ENCODE measurements at places on chromosomes 4 and X.

- DNase-seq, result no peak
Observed at GRCh38 chr4:107299646-107300045, 263.5 kb upstream of the DKK2 start.

- no peak for DNase-seq
Observed at GRCh38 chrX:45445745-45446412, 245.2 kb upstream of the DIPK2B start.

DNA sequence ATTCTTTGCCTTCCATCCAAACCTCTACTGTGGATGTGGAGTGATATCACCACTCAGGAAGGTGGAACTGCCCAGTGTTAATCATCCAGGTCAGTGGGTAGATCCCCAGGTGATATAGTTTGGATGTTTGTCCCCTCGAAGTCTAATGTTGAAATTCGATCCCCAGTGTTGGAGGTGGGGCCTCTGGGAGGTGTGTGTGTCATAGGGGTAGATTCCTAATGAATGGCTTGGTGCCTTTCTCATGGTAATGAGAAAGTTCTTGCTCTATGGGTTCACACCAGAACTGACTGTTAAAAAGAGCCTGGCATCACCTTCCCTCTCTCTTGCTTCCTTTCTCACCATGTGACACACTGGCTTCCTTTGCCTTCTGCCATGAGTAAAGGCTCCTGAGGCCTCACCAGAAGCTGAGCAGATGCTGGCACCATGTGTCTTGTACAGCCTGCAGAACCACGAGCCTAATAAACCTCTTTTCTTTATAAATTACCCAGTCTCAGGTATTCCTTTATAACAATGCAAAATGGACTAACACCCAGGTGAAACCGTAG lies 6.8 kb upstream of the SOWAHB start:
- DNase-seq, result no peak

- no peak for DNase-seq
Observed at GRCh38 chr4:118969359-118969758, 80.7 kb downstream of the SYNPO2 start.

- DNase-seq, result no peak
Observed at GRCh38 chrX:48532161-48532560, 7.4 kb upstream of the TBC1D25 start.

DNA sequence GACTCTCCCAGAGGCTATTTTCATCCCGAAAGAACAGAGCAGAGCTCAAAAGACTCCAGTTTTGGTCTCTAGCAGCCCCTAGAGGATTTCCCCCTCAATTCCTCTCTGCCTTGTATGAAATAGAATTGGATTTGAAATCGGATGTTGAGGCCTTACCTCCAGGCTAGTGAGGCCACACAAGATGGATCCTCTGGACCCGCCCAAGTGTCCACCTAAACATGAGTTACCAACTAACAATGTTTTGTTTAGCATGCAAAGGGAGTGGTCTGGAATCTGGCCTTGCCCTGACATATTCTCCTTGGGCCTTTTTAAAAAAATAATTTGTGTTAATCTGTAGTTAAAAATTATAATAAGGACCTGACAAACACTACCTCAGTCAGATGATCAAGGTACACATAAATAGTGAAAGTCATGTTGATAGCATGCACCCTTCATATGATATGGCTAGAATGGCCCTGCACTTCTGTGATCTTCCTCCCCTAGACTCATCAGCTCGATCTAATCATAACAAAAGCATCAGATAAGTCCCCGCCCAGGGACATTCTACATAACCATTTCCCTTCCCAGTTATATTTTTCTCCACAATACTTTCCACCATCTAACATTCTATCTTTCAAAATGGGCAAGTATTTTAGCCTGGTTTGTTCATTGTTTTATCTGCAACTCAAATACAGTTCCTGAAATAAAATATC lies 6.5 kb downstream of the TLR8 start:
- DNase-seq, result no peak

DNA sequence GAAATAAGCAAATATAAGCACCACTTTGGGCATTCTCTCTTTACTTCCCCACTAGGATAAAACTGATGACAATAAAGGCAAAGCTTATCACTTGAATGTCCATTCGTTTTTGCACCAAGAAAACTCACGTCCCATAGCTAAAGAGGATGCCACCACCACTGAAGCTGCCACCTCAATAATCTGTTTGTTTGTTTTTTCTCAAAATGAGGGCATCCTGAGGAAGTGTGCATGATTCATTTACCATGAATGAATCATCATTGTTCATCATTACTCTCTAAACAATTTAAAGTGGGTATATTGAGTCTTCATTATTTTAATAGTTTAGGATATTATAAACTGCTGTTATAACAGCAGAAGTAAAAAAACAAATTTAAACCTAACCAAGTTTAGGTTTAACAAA lies 168.2 kb downstream of the DCTD start:
- no peak for DNase-seq

DNA sequence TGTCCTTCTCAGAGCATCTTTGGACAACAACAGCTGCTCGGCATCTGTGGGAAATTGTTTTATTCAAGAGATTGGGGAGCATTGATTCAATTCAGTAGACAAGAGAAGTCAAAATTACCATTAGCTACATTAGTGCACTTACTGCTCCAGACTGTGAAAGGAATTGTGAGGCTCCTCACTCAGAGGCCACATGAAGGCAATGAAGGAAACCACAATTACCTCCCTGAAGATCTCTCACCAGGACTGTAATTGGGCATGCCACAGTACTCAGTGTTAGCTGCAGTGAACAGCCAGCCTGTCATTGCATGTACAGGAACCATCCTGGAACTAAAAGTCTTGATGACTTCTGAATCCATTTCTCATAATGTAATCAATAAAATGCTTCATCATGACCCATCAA lies 144.8 kb downstream of the PPA2 start:
- no peak for DNase-seq
